ENCODE measurements at places on chromosomes 1 and 21. TPM values are rescaled to one million over a fixed set of nuclear protein-coding genes. Genes with fewer than 3 reads are reported as not detected.

The ANKRD45 gene
- 2.2 TPM for total RNA-seq

The GADD45A gene
- total RNA-seq = 24.0 TPM

The LAMC2 gene
- total RNA-seq = 7.9 TPM

The RGL1 gene
- 1.5 TPM for total RNA-seq

DNA sequence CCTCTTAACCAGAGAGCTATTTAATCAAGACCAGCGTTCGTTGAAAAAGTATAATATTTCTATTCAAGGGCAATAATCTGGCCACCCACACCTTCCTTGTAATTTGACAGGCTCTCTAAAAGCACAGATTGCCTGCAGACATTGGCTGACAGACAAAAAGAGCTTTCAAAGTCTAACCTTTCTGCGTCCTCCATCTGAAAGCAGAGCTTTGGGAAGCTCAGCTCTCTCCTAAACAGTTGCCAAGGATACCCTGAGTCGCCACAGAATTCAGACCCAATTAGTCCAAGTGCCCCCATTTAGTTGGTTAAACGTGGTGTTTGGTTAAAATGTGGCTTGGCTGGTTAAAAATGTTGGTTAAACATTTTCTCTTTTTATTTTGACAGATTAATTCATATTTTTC is 33.7 kb upstream of the PLA2G2C start:
- DNase-seq = no peak

DNA sequence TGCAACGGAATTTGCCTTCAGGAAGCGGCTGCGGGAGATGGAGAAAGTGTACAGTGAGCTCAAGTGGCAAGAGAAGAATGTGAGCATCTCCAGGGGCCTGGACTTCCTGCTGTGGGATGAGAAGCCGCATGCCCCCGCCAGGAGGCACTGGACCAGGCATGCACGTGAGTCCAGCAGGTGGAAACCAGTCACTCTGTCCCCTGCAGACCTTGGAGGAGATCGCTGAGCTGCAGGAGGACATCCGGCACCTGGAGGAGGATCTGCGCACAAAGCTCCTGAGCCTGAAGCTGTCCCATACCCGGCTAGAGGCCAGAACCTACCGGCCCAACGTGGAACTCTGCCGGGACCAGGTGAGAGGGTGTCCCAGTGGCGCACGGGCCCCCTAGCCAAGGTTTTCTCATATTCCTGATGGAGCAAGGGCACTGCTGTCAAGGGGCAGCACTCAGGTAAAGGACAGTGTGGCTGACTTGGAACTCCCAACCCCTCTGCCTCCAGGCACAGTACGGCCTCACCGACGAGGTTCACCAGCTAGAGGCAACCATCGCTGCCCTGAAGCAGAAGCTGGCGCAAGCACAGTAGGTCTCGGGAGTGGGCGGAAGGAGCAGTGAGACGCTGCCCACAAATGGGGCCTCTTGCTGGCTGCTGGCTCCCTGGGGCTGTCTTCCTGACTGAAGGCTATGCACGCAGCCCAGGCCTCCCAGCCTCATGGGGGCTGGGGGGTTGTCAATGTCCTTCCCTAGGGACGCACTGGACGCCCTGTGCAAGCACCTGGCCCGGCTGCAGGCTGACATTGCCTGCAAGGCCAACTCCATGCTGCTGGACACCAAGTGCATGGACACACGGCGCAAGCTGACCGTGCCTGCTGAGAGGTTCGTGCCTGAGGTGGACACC is 1.2 kb upstream of the ADPRS start:
- peak; percentile 10 for DNase-seq

DNA sequence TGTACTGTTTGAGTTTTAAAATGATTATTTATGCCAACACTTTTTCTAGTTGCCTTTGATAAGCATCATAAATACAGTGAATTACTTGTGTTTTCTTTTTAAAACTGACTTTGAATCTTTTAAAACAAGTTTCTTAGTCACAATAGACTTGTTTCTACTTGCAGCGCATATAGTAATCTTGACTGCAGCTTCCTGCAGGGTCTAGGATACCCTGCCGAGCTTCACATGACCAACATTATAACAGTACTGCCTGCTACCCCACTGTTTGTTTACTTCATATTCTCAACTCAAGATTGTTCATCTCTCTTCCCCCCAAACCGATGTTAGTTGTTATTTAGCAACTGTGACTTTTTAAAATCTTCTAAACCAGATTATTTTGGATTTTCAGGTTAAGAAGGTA is 751.3 kb upstream of the NEGR1 start:
- DNase-seq = no peak

DNA sequence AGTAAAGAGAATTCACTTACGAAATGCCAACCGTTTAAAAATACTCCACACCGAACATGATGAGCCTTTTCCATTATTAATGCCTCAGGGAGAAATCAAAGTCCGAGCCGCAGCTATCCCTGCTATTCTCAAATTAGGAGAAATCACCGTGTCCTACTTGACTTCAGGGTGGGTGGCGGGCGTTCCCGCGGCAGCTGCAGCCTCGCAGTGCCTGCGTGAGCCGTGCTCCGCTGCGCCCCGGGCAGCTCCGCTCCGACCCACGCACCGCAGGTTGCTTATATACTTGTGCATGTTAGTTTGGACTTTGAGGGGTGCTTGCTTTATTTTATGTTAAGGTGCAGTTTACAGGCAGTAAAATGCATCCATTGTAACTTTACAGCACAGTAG is 35.6 kb upstream of the PCBP3 start:
- no peak for DNase-seq

- DNase-seq = peak; percentile 96
Measured at GRCh38 chr1:145964328-145965118, at the start of the genes ANKRD34A and POLR3GL. Gene ANKRD34A (minus strand): TSS chr1:145964575. CDS start chr1:145961759, 2,816 bp downstream. Gene POLR3GL (plus strand): TSS chr1:145964690. CDS start chr1:145974866, 10,176 bp downstream.

- peak; percentile 48 for DNase-seq
Measured at GRCh38 chr1:1427106-1427819, 6.2 kb upstream of the ANKRD65 start.

DNA sequence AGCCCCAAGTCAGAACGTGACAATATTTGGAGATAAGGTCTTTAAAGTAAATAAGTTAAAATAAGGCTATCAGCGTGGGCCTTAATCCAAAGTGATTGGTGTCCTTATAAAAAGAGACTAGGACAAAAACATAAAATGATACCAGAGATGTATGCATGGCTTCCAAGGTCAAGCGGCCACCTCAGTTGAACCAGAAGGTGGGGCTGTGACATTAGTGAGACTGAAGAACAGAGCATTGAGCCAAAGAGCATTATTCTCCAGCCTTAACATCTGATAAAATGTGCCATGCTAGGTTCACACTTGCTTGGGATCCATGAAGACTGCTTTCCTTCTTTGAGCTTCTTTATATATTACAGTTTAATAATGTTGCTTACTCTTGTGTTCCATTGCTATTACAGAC is 554.6 kb downstream of the PLA2G4A start:
- peak; percentile 17 for DNase-seq

DNA sequence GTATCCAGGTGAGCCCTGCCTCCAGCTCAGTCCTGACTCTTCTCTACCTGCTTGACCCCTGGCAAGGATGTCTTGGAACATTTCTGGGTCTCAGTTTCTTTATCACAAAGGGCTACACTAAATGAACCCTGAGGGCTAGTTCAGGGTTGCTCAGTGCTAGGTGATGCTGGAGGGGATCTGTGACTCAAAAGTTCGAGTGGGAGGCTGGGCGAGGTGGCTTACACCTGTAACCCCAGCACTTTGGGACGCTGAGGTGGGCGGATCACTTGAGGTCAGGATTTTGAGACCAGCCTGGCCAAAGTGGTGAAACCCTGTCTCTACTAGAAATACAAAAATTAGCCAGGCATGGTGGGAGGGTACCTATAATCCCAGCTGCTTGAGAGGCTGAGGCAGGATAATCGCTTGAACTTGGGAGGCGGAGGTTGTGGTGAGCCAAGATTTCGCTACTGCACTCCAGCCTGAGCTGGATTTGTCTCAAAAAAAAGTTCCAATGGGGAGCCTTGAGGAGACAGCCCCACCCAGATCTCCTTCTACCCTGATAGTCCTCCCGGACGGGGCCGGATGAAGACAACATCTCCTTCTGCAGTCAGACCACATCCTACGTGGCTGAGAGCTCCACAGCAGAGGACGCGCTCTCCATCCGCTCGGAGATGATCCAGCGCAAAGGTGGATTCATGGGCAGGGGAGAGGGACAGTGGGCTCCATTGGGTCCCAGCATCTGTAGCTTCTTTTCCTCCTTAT is 48.9 kb downstream of the YARS1 start:
- DNase-seq = no peak

GRCh38 chr21:29315131-29315749 is 16.5 kb downstream of the BACH1 start:
- no peak for DNase-seq

DNA sequence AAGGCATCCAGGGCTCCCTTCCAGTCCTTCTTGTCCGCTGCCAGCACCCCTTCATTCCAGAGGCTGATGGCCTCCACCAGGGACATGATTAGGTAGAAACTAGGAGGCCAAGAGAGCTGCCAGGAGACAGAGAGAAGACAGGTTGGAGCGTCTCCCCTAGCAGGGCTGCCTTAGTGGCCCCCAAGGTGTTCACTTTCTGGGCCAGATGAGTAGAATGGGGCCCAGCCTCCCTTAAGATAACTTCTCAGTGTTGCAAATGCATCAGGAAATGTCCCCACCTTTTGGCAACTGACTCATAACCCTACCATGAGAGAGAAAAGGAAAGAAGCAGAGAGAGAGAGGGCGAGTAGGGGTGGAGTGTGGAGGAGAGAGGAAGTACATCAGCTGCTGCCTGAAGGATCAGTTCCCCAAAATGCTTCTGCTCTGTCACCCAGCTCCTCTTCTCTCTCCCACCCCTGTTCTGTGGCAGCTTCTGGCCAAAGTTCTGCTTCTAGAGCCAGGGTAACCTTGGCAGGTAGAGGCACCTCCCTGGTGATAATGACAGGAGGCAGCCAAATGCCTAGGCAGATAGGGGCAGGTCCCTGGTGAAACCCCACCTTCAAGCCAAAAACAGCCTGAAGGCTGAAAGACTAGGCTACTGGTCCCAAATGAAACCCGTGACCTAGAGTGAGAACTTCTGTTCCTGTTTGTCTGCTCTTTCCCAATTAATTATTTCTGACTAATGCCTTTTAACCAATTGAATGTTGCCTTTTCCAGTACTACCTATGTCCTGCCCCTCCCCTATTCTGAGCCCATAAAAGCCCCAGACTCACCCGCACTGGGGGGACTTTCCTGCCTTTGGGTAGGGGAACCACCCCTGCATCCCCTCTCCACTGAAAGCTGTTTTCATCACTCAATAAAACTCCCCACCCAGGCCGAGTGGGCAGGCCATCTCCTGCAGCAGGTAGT is at the start of gene NCF2:
TSS of gene NCF2 (minus strand) at position 216 of the 948 bp plus-strand sequence. CDS start at position 86, 130 bp downstream.
- DNase-seq = no peak

DNA sequence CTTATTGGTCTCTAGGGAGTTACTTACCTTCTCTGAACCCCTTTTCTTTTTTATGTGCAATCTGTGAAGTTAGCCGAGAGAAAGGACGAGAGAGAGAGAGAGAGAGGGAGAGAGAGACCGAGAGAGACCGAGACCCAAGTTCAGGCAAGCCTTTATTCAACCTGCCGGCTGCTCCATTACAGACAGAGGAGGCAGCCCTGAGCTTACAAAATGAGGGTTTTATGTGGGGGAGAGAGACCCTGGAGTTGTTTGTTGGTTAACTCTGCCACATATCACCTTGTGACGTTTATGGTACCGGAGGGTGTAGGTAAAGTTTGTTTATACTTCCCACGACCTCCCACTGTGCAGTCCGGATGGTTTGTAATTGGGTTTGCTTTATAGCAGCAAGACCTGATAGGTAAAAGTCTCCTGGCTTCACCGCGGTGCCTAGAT is 1.5 kb upstream of the MCOLN3 start:
- DNase-seq = peak; percentile 29

Measured in WTC11 (cell line).